ENCODE measurements at places on chromosomes 13 and 19. TPM values are rescaled to one million over a fixed set of nuclear protein-coding genes. Genes with fewer than 3 reads are reported as not detected.

DNA sequence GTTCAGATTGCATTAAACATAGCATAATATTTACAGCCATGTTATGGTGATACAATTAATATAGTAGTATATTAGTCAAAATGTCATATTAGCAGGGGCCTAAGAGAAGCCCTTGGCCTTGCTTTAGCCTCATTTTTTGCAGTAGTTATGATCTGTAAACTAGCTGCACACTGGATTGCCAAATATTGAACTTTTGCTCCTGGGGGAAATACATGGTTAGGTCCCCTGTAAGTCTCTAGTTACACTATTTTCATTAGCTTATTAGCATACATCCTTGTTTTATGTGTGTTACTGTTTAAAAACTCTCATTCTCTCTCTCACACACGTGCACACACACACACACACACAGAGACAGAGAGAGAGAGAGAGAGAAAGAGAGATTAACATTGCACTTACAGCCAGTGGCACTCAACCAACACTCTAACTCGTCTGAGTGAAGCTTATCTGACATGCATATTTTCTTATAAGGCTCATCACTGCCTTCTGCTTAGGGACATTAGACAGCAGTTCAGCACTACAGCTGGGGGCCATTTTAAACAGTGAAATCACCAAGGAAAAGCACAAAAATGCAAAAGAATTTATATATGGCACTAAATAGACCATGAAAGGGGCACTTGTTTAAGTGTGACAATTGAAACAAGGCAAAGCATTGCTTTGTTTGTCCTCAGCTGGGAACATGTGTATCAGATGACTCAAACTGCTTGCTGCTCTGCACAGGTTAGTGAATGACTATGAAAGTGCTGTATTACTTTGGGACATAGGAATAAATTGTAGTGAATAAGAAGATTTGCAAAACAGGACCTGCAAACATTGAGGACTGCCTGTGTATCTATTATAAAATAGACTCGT lies 278.7 kb downstream of the GPC6 start:
- peak; percentile 21 for DNase-seq

DNA sequence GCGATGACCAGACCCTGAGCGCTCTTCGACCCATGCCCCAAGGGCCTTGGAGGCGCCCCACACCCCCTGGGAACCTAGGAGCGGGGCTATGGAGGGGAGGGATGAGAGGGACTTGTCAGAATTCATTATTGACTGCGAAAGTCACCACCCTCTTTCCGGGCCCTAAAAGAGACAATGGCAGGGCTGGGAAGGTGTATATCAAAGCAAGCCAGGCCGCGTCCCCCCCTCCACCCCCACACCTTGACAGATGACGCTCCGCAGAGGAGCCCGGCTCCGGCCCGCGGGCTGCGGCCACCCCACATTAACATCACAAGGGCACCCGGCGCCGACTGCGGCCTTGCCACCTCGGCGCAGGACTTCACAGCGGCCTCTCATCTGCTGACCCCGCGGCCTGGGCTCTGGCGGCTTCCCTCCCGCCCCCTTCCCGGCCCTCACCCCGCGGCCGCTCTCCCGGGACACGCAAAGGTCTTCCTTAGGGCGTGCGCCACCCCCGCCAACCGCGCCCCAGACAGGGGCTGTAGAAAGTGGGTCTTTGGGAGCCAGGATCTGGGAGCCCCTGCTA lies 2.4 kb downstream of the CDX2 start:
- DNase-seq: no peak

DNA sequence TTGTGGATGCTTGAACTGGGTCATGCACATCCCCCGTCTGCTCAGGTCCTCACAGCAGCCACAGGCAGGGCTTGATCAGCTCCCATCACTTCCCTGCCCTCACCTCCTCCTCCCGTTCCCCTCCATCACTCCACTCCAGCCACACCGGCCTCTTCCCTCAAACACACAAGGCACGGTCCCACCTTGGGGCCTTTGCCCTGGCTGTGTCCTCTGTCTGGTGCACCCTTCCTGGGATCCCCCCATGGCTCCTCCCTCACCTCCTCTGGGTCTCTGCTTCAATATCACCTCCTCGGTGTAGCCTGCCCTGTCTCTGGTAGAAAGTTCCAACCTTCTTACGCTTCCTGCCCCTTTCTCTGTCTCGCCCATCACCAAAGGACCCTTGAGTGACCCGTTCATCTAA lies 16.0 kb downstream of the GTPBP3 start:
- no peak for DNase-seq

GRCh38 chr19:46328079-46328478 lies 18.8 kb upstream of the PPP5C start:
- DNase-seq: no peak

GRCh38 chr19:11578258-11579142 lies 1.1 kb upstream of the ACP5 start:
- no peak for DNase-seq

DNA sequence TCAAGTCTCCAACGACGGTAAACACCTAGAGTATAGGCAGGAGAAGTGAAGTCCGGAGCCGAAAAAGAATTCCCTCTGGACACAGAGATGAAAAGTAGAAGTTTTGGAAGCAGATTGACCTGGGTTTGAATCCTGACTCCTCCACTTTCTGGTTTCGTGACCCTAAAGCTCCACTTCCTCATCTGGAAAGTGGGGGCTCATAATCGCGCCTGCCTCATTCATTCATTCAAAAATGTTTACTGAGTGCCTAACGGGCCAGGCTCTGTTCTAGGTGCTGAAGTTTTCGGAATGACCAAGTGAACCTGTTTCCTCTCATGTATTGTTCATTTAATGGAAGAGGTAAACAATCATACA lies 7.1 kb upstream of the EML2 start:
- DNase-seq: no peak

GRCh38 chr13:41706152-41706551 lies 248.8 kb downstream of the RGCC start:
- DNase-seq: no peak

- no peak for DNase-seq
These were observed 4.9 kb upstream of the OLFM2 start for GRCh38 chr19:9941231-9941630.

GRCh38 chr19:49422407-49423070 lies 702 bp downstream of the PTH2 start:
- DNase-seq: no peak

DNA sequence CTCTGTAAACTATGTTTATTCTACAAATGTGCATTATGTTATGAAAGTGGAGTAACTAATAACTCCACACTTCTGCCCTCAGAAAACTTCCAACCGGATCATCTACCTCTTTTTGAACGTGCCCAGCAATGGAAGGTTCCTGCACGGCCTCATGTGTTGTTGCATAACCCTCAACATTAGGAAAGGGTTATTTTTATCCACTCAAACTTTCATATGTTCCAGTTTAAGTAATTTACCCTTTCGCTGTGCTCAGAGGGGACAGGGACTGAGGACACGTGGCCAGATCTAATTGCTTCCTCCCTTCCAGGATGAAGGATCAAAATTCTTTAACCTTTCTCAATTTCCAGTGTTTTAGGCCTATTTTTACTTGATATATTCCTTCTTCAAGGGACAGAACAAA lies 29.6 kb downstream of the IRS2 start:
- DNase-seq: no peak

- no peak for DNase-seq
These were observed 6.9 kb downstream of the PAK4 start for GRCh38 chr19:39132344-39132969.

DNA sequence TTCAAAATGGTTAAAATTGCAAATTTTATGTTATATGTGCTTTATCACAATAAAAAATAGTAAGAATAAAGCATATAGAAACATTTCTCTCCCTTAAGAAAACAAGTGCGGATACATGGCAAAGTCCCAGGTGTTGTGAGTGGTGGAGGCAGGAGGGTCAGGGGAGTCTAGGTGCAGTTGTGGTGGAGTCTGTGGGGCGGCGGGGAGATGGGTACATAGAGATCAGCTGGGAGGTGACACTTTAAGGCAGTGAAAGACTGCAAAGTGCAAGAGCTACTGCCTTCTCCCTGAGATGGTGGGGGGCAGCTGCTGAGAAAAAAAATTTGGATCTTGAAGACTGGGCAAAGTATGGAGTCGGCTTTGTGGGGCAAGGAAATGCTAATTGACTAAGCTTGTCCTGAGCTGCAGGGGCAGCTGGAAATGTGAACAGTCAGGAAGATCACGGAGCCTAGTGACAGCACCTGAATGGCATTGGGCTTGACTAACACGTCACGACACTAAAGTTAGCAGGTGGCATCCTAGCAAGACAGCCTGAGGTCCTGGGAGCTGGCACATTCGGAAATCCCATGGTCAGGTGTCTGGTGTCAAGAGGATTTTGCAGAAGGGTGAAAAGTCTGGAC lies 72.9 kb upstream of the IRS2 start:
- DNase-seq: no peak

The ZNF57 gene
- polyA plus RNA-seq: 7.9 TPM

The ZNF446 gene
- 12.0 TPM for polyA plus RNA-seq

The GNG8 gene
- polyA plus RNA-seq: 6.7 TPM

The ZNF211 gene
- 31.0 TPM for polyA plus RNA-seq

The GPR4 gene
- polyA plus RNA-seq: 4.4 TPM

The NALCN gene
- polyA plus RNA-seq: 0.90 TPM

The ZIC2 gene
- not detected for polyA plus RNA-seq

The ARL11 gene
- 0.50 TPM for polyA plus RNA-seq

The SLC39A3 gene
- polyA plus RNA-seq: 21.5 TPM

The PGLYRP1 gene
- polyA plus RNA-seq: 0.48 TPM

The TIMM29 gene
- 26.1 TPM for polyA plus RNA-seq

Measured in right lung (tissue), 10 donors.